ENCODE measurements at places on chromosomes 5 and 9.

DNA sequence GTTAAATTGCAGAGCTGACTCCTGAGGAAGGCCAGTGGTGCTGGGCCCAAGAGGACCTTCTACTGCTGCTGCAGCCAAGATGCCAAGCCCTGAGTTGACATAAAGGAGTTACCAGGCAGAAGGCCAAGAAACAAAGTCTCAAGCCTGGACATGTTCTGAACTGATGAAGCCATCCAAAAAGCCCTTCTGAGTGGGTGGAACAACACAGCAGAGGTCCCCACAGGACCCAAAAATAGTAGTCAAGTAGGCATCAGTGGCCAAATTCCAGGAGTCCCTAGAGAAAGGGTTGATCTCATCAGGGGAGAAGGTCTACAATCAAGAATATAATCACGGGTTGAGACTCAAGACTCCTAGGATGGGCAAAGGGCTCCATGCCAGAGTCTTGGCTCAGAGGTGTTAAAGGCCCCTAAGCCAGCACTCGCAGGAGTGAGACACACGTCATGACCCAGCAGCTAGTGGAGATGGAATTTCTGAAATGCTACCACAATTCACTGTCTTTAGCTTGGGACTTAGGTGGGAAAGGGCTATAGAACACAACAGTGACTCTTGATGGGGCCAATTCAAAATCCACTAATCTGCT is 119.7 kb downstream of the FANCC start:
- DNase-seq: no peak

- DNase-seq: no peak
Measured at GRCh38 chr5:150853561-150853960, 7.2 kb downstream of the IRGM start.

DNA sequence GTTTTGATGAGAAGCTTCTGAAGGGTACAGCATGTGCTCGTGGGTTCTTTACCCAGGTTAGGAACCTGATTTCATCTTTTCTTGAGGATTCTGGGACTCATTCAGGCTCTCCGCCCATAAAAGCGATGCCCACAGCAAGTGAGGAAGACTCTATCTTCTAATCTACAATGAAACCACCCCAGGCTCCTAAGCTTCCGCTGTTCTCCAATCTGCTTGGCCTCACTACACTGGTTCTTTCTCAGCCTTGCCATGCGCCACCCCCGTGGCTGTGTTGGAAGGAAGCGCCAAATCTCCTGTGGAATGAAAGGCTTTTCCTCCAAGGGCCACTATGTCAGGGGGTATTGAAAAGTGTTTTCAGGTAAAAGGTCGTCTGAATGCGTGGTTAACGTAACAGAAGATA is 135.6 kb downstream of the MYO10 start:
- DNase-seq: no peak

DNA sequence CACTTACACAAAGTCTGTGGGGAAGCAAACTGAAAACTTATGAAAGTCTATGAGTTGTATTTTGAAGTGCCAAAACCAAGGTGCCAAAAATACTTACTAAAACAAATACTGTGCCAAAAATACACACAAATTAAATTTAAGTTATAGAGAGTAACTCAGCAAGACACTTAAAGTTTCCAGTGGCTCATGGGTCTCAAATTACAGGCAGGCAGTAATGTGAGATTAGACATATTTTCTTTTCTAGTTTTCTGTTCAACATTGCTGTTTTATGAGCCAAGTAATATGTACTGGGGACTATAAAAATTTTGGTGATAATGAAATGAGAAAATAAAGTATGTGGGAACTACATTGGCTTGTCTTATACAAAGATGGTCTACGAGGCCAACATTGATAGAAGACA is 172.2 kb upstream of the SNX2 start:
- no peak for DNase-seq

- no peak for DNase-seq
Measured at GRCh38 chr9:115978659-115979096, 174.9 kb upstream of the PAPPA start.

DNA sequence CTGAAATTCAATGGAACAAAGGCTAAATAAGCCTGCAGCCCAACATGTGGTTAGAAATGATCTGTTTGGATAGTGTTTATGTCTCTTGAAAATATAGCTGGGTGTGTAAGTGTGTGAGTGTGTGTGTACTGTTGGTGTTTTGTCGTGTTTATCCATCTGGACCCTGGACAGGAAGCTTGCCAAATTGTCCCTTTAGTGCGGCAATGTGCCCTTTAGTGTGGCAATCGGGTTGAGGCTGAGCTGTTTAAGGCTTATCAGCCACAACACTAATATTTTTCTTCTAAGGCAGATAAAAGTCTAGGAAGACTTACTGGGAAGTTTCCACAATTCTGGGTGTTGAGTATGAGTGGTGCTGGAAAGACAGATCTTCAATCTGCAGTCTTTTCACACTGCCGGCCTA is 180.2 kb downstream of the YTHDC2 start:
- no peak for DNase-seq

DNA sequence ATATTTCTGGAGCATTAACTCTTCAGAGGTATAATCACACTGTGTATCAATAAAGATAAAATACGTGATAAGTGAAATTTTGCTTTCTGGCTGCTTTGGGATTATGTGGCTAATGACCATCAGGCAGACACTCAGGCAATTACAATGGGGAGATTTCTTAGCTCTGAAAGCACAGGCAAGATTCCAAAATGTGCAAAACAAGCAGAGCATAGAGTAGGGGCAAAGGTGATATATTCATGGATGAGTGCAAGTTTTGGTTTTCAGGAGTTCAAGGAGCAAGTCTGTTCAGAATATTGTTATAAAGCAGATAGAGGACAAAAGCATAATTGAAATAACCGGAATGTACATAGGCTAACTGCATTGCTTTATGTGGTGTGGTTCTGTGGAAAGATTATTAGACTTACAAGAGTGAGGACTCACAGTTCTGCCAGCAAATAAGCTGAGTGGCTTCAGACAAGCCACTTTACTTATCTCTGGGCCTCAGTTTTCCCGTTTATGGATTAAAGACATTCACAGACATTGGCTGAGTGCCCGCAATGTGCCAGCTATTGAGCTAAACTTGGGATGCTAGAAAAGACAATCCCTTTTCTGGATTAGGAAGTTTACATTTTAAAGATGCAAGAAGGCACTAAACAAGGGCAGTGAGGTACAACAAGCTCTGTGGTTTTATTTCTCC is 945.6 kb upstream of the ARRDC3 start:
- DNase-seq: no peak

- no peak for DNase-seq
Measured at GRCh38 chr5:153480401-153480800, 10.1 kb upstream of the GRIA1 start.

DNA sequence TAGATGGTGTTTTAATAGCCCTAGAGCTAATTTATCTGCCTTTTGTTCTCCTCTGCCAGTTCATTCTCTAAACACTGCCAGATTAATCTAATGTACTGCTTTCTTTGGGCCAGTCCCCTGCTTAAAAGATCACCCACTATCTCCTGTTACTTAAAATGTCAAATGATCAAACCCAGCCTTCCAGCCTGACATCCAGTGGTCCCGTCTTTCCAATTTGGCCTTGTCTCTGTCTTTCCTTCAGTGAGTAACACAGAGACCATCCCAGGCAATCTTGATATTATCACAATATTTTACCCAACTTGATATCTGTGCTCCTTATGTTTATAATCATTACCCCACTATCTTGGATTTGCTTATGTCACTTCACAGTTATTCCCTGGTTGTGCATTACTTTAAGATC is 12.0 kb downstream of the PRR16 start:
- DNase-seq: no peak

DNA sequence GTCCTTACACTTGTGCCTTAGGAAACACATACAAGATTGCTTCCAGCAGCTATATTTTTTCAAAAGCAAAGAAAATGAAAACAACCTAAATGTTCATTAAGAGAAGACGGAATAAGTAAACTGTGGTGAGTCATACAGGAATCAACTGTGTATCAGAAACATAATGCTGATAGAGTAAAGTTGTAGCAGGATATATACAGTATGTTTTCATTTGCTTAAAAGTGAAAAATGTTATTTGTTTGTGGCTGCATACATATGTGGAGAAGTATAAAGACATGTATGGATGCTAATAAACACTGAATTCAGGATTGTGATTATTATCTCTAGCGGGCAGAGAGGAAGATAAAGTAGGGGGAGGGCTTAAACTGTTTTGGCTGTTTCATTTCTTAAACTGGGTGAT is 8.3 kb downstream of the DCTN4 start:
- DNase-seq: no peak

GRCh38 chr5:173238312-173239232 is 3.6 kb upstream of the NKX2-5 start:
- DNase-seq: no peak

- no peak for DNase-seq
Measured at GRCh38 chr9:128995791-128996190, 32.3 kb downstream of the SH3GLB2 start.

DNA sequence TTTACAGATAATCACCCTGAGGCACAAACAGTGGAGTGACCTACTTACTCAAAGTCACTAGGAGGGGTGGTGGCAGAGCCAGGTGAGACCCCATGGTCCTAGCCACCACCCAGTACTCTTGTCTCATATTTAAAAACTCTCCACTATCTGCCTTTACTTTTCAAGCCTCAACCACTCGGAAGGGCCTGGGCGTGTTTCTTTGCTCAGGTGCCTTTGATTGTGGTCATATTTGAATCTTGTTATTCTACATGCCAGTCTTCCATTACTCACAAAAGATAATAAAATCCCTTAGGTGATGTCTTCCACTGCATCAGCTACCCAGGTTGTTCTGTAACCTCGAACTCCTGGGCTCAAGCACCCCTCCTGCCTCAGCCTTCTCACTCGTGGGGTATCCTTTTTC is 20.7 kb upstream of the TRIM36 start:
- DNase-seq: no peak

DNA sequence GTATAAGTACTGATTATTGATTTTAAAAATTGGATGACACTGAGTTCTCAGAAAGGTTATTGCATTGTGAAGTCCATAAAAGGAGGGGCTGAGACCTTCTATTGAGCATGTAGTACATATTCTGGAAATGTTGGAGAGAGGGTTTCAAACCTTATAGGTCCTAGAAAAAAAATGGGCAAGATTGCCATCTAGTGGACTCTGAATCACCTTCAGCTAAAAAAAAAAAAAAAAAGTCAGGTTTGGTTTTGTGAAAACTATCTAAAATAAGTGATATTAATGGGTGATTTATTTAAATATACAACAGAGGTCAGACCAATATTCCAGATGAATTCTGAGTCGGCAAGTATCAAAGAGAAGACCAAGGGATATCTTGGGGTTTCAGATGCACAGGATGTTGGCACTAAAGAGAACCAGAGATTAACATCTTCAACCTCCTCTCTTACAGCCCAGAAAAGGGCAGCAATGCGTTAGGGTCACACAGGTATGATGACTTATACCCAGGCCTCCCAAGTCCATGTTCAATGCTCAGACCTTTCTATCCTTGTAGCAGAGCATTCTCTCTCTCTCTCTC is 109.8 kb upstream of the NMUR2 start:
- DNase-seq: no peak

DNA sequence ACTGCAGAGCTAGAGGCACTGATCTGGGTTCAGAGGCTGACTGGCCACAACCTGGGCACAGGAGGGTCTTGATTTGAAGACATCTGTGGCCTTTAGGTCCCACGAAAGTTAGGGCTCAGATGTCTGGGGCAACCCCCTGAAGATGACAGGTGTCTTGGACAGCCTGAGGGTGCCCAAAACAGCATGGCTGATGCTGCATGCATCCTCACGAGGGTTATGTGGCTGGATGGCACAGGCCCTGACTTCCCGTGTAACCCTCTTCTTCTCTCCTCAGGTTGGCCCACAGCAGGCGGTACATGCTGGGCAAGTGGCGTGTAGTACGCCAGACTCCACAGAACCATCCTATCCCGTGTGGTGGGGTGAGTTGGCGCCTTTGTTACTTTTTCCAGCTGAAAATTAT is 29.8 kb upstream of the GFPT2 start:
- no peak for DNase-seq

- no peak for DNase-seq
Measured at GRCh38 chr9:113474360-113475028, 11.0 kb downstream of the RGS3 start.

GRCh38 chr9:69759021-69759420 is 790 bp downstream of the PTAR1 start:
- no peak for DNase-seq

DNA sequence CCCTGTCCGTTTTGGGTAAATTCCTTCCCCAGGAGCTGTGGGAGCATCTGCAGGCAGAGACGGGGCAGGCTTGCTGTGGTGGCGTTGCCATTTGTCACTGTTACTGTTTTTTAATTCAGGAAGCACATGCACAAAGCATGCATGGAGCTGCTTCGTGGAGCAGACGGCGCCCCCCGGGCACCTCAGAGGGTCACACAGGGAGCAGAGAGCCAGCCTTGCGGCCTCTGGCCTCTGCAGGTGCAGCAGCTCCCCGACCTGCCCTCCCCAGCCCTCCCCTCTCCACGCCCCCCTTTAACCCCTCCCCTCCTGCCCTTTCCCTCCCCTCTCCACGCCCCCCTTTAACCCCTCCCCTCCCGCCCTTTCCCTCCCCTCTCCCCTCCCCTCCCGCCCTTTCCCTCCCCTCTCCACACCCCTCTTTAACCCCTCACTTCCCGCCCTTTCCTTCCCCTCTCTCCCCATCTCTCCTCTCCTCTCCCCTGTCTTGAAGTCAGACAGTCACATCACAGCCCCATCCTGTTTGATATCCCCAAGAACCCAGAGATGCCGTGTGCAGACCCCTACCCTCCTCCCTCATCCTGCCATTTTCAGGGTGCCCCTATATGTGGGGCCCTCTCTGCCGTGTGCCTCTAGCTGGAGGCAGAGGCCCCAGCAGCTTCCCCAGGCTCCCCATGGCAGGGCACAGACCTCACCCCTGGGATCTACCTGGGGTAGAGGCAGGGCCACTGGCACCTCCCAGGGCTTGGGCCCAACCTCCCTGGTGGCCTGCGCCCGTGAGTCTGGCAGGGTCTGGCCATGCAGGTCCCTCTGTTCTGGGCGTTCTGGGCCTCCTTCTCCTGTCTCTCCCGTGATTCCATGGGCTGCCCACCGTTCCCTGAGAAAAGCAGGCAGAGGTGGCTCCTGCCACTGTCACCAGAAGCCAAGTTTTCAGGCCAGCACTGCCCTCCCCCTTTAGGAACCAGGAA is 29.6 kb upstream of the UBAC1 start:
- DNase-seq: no peak

DNA sequence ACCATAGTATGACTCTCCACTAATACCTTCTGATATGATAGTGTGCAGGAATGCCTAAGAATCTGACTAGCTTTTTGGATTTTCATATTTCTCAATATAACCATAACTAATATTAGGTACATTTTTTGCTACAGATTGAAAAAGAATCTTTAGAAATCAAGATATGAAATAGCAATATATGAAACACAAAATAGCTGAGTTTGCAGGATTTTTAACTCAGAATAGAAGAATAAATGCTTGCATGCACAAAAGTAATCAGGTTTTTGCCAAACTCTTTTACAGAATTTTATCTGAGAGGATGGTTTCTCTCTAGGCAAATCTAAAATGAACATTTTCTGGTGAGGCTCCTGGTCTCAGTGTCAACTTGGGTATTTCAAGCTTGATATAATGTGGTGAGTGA is 402.6 kb downstream of the TMEM232 start:
- no peak for DNase-seq

- DNase-seq: no peak
Measured at GRCh38 chr5:31485376-31486207, 46.3 kb downstream of the DROSHA start.

Data from stimulated activated CD4-positive, alpha-beta T cell treated with anti-CD3 and anti-CD28 coated beads, Interleukin-1b, Interleukin-23, amount 100 ng/mL, for 1 hour (primary cell).